ENCODE measurements at places on chromosomes 12 and 14.

DNA sequence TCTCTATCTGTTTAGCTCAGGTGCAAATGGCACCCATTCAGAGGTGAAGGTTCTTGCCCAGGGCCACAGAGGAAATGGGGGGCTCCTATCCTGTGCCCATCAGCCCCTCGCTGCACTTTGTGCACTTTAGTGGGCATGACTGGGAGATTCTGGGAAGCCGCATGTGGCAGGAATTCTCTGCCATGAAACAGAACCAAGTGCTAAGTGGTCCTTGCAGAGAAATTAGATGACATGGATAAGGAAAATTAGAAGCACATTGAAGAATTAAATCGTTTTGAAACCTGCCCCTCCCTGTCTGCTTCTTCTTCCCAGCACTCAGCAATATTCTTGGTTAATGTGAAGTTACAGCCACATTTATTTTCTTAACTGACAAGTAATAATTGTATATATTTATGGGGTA lies 185.2 kb upstream of the RTL1 start:
- no peak for DNase-seq

DNA sequence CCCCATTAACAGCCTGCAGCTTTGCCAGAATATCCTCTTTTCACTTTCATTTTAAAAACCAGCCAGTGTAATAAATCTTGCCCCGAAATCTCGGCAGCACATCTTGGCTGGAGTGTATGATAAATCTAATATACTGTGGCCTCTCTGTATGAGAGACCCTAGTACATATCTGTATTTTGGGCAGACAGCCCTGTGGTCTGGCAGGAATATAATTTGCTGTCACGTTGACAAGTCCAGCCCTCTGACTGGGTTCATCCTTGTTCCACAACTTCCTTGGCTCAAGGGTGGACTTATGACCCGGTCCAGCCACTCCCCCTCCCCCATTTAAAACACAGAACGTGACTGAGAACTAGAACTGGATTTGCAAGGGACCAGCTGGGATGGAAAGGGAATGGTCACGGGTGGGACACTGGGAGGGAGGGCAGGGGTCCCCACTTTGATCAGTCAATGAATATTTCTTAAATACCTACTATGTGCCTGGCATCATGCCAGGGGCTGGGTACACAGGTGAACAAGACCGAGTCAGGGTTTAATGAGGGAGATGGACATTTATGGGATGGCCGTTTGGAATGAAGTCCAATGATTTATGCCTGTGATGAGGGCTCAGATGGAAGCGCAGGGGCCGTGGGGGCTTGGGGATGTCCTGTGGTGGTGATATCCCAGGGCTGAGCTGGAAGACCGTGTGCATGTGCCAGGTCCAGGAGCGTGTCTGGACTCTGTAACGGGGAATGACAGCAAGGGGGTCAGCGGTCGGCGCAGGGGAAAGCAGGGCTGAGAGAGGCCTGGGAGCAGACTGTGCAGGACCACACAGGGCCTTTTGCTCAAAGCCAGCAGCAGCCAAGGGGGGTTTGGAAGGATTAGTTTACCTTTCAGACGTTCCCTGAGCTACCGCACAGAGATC lies 190.5 kb downstream of the PHETA1 start:
- no peak for DNase-seq

DNA sequence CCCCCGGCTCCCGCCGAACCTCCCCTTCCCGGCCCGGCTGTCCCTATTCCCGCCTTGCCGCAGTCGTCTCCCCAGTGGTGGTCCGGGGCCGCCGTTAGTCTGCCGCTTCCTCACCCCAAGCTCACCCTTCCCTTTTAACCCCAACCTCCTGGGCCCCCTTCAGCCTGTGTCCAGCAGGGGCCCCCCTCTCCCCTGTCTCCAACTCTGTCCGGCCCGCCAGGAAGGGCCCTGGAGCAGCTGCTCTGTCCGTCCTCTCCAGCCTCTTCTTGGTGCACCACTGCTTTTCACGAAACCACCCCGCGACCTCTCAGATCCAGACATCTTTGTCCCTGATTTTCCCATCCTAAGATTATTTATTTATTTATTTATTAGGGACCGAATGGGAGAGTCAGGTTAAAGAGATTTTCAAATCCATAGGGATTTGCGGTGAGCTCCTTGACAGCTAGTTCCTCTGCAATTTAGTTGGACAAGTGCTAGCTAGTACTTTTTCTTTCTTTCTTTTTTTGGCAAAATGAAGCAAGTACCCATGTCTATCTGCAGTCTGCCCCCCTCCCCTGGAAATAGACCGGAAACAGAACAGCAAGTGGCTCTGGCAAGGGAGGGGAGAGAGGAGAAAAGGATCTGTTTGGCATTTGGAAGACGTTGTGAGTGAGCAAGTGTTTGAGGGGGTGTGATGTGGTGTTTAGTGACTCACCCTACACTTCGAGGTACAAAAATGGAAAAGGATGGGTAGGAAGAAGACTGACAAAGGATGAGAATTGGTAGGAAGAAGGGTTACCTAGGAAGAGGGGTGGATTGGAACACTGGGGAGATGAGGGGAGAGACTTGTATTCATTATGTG lies 632 bp downstream of the UBR7 start:
- no peak for DNase-seq

GRCh38 chr12:101866615-101867373 lies 10.6 kb upstream of the DRAM1 start:
- no peak for DNase-seq

DNA sequence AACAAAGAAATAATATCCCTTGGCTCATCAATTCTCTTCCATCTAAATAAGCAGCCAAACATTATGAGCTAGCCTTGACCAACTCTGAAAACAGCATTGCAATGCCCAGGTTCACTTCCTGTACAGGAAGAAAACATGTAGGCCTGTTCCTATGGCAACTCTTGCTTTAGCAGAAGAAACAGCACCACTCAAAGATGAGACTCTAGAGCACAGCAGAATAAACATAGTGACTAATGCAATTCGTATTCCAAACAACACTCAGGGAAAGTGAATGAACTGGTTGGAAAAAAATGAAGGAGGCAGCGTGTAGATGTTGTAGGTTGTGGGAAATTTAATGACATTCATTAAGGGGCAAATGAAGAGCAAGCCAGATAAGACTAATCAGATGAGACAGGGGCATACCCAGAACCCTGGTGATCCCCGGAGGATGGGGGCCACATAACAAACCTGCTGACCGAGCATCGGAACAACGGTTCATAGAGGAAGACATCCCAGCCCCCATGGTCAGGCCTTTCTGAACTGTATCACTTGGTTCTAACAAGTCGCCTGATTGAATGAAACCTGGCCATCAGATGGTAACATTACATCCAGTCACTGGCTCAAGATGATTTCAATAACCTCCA lies 9.0 kb downstream of the ARHGDIB start:
- DNase-seq: no peak

GRCh38 chr14:95274279-95274678 lies 45.4 kb downstream of the CLMN start:
- no peak for DNase-seq
